Astrocyte of the spinal cord (primary cell): ENCODE measurements at places on chromosomes 5 and 9.
A peak's percentile ranks its signal among the peaks of the same experiment; 100 is the strongest.

DNA sequence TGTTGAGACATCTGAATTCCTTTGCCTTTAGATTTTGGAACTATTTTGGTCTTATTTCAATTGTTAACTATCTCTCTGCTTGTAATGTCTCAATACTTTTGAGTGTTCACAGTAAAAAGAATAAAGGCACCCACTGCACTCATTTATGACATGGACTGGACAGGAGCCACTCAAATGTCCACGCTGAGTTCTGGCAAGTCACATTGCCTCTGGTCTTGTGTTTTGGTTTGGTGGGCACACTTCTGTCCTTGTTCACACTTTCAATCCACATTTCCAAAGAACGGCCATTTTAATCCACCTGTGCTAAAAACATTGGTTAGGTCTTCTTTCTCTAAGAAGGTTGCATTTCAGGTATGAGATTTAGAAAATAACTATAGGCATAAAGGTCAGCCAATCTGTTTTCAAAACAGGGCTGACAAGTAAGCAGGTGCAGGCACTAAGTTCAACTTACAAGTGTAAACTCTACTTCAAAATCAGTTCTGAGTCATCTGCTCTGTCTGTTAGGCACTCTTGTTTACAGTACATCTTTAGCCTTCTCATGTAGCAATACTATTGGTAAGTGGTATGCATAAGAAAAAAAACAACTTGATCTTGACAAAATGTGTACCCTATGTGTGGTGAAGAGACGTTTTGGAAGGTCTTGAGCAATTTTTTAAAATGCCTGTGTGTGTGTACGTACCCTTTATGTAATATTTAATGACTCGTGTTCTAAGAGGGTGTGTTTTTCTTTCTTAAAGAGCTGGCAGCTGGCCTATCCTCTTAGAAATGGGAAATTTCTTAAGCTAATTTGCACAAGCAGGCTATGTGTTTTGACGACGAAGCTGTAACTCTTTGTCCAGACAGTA is 31.5 kb upstream of the ZFAND5 start:
- DNase-seq: peak; percentile 59

DNA sequence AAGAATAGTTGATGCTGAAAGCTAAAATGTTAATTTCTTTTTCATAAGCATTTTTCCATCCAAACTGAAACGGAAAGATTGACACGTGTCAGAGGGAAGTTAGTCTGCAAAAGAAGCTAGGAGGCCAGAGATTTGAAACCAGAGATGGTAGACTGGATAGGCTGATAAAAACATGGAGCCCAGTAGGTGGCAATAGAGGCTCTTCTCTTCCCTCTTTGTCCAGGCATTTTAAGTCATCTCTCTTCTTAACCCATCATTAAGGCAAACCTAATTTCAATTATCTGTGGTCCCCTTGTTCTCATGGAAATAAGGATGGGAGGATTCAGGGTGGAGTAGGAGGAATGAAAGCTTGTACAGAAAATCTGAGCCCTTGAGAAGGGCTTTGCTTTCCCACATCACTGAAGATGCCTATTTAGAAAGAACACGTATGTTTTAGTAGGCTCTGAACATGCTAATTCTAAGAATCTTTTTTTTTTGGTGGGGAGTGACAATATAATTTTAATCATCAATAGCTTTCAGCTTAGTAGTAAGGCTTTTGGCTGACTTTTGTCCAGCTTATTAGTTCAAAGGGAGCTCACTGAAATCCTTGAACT is 66.6 kb downstream of the ZNF474 start:
- DNase-seq: peak; percentile 76

GRCh38 chr9:2241836-2242741 is 226.9 kb downstream of the SMARCA2 start:
- peak; percentile 94 for DNase-seq

DNA sequence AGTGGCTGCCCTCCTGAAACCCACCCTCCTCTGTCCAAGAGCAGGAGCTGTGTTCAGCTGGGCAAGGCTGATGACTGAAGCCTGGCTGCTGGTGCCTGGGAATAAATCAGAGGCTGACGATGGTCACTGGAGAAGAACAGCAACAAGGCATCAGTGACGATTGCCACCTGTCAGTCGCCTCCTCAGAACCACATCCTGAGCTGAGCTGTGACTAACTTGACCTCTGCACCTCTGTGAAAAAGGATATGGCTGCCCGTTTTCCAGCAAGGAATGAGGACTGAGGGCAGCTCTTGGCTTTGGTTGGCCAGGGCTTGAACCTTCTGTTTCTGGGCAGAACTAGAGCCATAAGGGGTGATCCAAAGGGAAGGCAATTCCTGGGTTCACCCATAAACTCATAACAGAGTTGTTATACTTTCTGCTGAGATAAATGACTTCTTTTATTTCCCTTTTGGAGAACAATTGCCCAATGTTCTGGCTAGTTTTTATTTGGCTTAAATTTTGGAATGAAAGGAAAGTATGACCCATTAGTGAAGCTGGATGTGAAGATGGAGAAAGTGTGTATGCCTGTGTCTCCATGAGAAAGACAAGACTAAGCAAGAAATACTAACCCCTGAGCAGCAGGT is 40.1 kb downstream of the TRIP13 start:
- no peak for DNase-seq

GRCh38 chr5:172715931-172716682 is 54.9 kb downstream of the DUSP1 start:
- DNase-seq: no peak

DNA sequence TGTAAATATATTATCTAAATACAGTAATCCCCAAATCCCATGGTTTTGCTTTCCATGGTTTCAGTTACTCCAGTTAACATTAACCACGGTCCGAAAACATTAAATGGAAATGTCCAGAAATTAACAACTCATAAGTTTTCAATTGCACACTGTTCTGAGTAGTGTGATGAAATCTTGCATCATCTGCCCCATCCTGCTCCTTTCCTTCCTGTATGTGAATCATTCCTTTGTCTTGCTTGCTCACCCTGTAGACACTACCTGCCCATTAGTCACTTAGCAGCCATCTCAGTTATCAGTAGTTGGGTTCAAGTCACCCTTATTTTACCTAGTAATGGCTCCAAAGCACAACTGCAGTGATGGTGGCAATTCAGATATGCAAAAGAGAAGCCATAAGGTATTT is 1568.5 kb upstream of the WWC1 start:
- DNase-seq: peak; percentile 55

- peak; percentile 2 for DNase-seq
Measured at GRCh38 chr5:19496056-19496455, 491.9 kb downstream of the CDH18 start.

GRCh38 chr5:107705402-107706014 is 34.8 kb upstream of the EFNA5 start:
- DNase-seq: peak; percentile 69

DNA sequence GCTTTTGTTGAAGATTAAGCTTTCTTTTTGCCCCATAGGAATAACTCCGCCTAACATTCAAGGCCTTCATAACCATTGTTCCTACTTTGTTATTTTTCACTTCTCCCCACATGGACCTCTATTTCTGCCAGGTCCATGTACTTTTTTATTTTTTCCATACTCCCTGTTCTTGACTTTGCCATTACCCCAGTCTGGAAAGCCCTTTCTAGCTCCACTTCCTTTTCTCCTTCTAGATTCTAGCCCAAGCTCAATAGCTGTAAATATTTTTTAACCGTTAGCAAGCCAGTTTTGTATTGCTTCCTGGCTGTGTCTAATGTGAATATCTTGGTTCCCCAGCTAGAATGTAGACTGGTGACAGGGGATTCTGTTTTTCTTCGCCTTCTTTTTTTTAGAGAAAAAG is 26.1 kb downstream of the NCBP1 start:
- DNase-seq: no peak

DNA sequence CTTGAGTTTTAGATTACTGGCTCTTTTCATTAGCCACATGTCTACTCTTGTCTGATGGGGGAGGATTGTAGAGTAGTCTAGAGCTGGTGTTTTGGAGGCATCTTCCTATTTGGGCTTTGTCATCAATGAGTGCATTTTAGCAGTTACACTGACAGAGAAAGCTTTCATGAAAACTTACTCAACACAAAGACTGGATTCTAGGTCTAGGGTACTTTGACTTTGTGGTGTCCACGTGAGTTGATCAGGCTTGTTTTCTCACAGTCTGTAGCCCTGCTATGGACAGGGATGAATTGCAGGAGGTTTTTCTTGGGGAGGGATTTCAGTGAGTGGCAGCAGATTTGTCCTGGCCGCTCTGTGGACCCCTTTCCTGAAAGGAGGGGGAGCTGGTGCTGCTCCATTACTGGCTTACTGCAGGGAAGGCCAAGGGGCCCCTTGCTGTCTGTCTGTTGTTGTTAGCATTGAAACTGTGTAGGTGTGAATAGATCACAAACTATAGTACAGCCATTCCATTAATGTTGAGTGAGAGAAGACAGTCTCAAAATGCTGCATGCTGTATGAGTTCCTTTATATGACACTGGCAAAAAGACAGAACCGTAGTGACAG is 6.6 kb downstream of the TRIO start:
- no peak for DNase-seq

DNA sequence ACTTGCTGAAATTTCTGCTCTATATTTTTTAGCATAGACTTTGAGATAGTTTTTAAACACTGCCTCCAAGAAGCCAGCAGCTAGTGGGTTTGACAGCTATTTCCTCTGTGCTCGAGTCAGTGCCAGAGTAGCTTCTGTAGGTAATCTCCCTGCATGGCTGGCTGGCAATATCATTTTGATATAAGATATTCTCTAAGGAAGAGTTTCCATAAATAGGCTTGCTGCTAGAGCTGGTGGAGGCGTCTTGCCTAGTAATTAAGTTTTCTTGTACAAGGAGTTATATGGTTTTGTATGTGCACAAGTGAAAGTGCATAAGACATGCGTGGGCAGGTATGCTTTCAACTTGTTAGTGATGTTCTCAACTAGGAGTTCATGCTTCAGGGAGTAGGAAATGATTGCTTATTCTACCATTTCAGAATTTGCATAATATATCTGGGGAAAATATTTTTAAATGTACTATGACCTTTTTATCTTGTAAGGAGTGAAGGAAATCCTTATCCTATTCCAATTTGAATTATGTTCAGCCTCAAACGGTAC is 74.1 kb upstream of the CCL21 start:
- no peak for DNase-seq

DNA sequence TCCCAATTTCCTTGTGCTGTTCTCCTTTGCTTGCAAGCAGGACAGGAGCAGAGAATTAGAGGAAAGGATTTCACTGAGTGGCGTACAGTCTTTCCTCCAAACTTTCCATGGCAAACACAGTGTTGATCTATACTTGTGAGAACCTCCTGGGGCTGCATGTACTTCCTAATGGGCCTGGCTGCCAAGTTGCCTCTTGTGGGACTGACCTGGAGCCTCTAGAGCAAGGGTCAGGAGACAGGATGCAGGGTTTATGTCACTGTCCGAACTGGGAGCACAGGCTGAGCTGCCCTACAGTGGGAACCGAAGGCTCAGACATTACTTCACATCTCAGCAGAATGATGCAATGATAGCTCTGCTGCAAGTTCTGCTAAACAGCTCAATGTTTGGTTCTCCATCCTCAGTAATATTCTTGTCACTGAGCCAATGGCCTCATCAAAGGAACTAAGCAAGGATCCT is 102.3 kb downstream of the ENC1 start:
- DNase-seq: peak; percentile 79

GRCh38 chr5:153974131-153974812 is 64.4 kb downstream of the FAM114A2 start:
- peak; percentile 43 for DNase-seq

DNA sequence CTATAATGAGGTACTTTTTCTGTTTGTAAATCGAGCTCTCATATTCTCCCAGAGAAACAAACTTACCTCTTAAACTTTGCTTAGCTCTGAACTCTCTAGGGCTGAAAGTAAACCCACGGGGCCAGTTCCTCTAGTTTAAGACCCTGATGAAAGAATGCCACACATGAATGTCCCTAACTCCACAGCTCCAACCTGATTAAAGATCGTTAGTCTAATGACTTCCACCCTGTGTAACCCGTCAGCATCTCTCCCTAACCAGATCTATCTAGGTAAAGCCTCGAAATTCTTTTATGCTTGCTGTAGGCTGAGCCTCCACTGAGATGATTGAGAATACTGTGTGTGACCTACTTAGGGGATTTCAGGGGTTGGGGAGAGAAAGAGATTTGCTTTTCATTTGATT is 27.0 kb downstream of the ADRA1B start:
- DNase-seq: no peak

DNA sequence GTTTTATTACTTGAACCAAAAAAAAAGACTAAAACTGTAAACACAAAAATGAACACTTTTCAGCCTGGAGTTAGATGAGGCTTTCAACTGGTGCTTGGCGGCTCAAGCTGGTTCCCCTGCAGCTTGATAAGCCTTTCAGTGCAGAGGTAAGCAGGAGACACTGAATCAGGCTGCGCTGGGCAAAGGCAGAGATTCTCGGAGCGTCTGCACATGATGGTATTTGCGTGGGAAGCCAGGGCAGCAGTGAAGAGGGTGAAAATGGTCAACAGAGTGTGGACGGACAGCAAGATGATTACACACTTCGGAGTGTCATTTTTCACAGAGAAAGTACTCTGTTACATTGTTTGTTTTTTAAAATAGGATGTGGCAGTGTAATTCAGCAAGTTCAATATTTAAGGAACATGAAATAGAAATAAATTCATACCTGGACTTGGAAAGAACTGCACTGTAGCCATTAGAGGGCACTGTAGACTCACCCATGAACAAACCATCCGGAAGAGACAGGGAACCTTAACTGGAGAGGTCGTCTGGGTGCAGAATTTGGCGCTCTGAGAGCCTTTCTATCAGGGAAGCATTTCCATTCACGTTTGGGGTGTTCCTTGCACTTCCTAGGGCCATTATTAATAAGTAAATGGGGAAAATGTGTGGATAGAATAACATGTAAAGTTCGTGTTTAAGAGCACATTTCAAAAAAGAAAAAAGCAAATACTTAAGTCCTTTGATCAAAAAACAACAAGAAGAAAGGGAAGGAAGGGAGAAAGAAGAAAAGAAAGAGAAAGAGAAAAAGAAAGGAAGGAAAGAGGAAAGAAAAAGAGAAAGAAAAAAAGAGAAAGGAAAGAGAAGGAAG is 69.8 kb downstream of the ICE1 start:
- peak; percentile 55 for DNase-seq

DNA sequence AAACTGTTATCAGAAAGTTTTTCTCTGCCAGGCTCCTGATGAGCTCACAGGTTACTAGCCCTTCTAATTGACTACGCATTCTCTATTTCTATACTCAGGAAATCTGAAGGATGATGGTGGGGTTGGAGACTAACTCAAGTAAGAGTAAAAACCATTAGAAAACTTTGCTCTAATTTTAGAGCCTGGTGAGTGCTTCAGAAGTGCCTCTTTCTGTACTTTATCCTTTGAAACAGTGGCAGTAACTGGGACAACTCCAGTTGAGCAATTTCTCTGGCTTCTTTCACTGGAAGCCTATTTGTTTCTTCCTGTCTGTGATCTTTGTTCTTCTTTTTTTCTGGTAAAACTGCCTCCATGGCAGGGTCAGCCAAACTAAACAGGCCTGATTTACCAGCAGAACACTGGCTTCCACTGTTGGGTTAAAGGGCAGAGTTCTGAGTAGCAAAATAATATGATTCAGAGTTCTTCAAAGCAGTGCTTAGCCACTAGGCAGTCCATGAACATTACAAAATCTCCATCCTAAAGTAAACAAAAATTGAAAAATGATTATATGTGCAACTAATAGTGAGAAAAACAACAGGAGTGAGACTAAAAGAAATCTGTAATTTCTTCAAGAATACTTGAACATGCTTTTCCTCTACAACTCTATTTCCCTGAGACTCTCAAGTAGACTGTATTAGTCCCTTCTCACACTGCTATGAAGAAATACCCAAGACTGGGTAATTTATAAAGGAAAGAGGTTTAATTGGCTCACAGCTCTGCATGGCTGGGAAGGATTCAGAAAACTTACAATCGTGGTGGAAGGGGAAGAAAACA is 79.8 kb downstream of the MROH2B start:
- DNase-seq: peak; percentile 94

- DNase-seq: peak; percentile 49
Measured at GRCh38 chr5:39780347-39780746, 355.6 kb upstream of the DAB2 start.

- DNase-seq: no peak
Measured at GRCh38 chr5:40652441-40653220, 27.1 kb upstream of the PTGER4 start.
